Stomach (tissue), 19 donors: ENCODE measurements at places on chromosomes 5 and 9. TPM values are rescaled to one million over a fixed set of nuclear protein-coding genes. Genes with fewer than 3 reads are reported as not detected.

FRRS1L gene
- total RNA-seq, result not detected

PTPN3 gene
- total RNA-seq, result 12.7 TPM

NREP gene
- total RNA-seq, result 14.5 TPM

CCL28 gene
- 9.3 TPM for total RNA-seq

LCN9 gene
- total RNA-seq, result not detected

OTULINL gene
- 20.4 TPM for total RNA-seq

NR5A1 gene
- total RNA-seq, result not detected

PLEKHG4B gene
- 2.8 TPM for total RNA-seq

ZFR gene
- 75.1 TPM for total RNA-seq

HACD4 gene
- 5.4 TPM for total RNA-seq

PPP3R2 gene
- total RNA-seq, result not detected

TMC1 gene
- total RNA-seq, result not detected
